Uterus (tissue), 4 donors: ENCODE measurements at places on chromosomes 2 and 18. TPM values are rescaled to one million over a fixed set of nuclear protein-coding genes. Genes with fewer than 3 reads are reported as not detected.

Gene PAIP2B
- total RNA-seq: 3.6 TPM

GRCh38 chr2:143708682-143709081 lies 579.5 kb downstream of the ARHGAP15 start:
- DNase-seq: no peak

DNA sequence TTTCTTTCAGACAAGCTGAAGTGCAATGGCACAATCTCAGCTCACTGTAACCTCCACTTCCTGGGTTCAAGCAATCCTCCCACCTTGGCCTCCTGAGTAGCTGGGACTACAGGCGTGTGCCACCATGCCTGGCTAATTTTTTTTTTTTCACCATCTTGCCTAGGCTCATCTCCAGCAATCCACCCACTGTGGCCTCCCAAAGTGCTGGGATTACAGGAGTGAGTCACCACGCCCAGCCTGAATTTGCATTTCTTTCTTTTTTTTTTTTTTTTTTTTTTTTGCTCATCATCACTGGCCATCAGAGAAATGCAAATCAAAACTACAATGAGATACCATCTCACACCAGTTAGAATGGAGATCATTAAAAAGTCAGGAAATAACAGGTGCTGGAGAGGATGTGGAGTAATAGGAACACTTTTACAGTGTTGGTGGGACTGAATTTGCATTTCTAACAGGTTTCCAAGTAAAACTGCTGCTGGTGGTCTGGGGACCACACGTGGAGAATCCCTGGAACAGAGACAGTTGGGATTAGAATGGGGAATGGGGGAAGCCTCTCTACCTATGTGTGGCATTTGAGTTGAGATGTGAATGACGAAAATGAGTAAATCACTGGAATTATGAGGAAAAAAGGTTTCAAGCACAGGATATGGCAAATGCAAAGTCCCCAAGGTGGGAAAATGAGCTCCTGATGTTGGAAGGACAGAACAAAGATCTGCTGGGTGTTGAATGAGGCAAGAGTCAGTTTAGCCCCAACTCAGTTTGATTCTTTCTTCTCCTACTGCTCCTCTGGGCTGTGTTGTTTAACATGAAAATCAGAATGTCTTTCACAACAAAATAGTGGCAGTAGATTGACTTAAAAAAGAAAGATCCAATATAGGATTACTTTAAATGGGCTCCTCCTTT lies 88.8 kb upstream of the MAP4K4 start:
- DNase-seq: no peak

DNA sequence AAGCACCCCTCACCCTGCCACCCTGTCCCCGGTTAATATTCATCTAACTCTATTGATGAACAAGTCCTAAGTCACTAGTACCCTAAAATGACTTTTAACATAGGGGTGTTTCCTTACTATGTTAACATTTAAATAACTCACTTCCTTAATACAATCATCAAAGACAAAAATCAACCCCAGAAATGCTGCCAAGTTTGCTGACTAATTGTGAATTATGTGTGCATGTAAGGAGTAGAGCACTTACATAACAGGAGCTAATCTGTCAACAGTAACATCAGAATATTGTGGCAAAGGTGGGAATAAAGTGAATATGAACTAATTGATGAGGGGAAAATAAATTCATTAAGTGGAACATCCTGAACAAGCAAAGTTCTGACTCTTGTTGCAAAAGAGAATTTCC lies 81.4 kb upstream of the ERBB4 start:
- no peak for DNase-seq

Gene ELMOD3
- 45.3 TPM for total RNA-seq

DNA sequence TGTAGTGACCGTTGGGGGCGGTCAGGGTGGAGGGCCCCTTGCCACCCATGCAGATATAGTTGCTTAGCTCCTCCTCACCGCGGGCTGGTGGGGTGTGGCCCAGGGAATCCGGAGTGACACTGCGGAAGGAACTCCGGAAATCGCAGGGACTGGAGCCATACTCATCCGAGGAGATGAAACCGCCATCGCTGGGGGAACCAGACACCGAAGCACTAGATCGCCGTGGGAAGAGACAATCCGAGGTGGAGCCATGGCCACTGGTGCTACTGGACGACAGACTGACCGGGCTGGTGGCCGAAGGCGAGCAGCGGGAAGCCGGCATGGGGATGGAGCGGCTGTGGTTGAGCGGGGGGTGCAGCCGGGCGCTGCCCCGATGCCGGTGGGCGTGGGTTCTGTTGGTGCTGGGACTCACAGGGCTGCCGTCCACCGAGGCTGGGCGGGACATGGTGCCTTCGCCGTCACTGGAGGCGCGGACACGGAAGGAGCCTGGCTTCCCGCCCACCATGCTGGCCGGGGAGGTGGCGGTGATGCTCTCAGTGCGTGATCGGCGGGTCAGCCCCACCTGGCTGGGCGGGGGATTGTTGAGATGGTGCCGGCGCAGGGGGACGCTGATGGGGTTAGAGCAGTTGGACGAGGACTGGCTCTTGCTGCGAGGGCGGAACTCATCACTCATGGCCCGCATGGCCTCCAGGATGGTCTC lies 2.2 kb downstream of the IRS1 start:
- peak; percentile 55 for DNase-seq

- DNase-seq: no peak
These were observed 2.3 kb upstream of the ZNF532 start for GRCh38 chr18:58862356-58862755.

DNA sequence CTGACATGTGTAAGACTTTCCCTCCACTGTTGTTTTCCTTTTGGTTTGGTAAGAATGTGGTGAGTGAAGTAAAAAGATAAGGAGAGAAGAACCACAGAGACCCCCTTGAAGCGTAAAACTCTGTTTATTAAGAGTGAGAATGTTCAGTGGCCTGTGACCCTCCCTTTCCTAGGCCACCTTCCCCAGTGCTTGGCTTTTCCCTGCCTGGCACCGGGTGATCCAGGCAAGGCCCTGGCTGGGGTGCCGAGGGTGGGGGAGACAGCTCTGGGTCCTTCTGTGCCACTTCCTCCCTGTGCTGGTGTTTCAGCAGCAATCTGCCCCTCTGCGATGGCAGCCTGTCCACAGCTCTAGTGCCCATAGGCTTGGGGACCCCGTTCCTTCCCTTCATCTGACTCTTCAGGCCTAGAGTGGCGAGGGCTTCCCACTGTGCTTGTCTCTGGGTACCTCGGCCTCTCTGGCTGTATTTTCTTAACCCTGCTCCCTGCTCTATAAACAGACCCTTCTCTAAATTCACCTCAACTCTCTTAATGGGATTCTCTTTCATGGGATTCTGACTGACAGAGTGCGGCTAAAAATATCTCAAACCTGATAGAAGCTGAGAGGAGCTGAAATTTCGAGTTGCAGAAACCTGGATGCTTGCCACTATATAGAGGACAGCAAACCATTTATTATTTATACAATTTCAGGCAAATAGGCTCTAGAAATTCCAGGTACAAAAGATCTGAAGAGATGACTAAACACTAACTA lies 461.0 kb downstream of the DLGAP1 start:
- no peak for DNase-seq

DNA sequence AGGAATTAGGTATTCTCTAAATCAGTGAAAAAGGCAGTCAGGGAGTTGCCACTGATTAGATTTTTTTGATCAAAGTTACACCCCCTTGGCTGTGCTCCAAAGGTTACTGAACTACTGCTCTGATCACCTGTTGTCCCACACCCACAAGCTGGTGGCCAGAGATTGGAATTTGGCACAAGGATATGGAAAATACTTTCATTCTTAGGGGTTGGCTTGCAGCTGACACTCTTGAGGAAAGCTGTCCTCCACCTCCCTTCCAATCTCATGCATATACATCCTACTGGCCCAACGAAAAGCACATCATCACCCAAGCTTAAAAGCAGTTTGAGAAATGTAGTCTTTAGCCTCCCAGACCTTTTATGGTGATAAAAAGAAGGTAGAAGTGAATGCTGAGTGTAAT lies 329.5 kb upstream of the CHAC2 start:
- DNase-seq: no peak
